Activated CD8-positive, alpha-beta memory T cell treated with anti-CD3 and anti-CD28 coated beads for 1 hour (primary cell): ENCODE measurements at places on chromosomes 3 and 15.
A peak's percentile ranks its signal among the peaks of the same experiment; 100 is the strongest.

- no peak for DNase-seq
These were observed 47.0 kb downstream of the LRIG1 start for GRCh38 chr3:66453651-66454463.

GRCh38 chr15:48823237-48823636 lies 12.4 kb upstream of the CEP152 start:
- DNase-seq = no peak

DNA sequence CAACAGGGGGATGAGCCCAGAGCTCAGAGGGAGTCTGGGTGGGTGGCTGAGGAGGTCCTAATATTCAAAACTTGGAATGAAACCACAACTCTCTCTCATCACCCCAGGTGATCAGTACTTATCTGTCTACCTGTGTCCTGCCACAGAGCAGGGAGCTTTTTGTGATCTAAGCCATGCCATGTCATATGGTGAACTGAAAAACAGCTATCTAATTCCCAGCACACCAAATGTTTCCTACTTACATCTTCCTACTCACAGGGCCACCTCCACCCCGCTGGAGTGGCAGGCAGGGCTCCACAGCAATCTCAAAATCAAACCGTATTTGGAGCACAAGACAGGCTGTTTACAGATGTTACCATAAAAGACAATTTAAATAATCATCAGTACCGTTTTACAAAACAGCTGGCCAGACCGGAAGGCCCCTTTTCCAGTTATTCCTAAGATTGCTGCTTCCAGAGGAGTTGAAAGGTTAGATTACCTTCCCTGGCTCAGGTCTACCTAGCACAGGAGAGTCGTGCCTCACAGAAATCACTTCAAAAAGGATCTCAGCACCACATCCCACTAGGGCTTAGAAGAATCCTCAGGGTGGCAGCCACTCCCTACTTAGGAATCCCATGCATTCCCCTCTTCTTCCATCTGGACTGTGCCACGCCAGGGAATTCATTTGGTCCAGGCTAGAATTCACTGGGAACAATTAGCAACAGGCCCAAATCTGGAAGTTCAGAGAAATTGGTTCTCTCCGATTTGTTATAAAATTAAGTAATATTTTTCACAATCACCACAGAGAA lies 226.6 kb upstream of the IL12A start:
- DNase-seq = no peak

DNA sequence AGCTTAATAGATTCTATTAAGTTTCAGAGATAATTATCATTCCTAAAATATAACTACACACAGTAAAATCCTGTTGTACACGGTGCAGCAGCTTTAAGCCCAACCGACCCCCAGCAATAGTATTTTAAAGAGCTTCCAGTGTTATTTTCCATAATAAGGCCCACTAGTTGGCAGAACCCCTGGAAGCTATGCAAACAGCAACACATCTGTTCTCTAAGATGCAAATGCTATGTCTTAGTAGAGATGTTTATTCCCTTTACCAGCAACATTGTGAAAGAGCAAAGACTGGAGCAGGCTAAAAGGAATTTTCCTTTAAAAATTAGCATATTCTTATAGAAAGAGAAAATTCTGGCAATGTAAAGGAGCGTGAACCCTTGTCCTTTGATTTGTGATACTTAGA lies 819.7 kb upstream of the ALCAM start:
- DNase-seq = no peak

DNA sequence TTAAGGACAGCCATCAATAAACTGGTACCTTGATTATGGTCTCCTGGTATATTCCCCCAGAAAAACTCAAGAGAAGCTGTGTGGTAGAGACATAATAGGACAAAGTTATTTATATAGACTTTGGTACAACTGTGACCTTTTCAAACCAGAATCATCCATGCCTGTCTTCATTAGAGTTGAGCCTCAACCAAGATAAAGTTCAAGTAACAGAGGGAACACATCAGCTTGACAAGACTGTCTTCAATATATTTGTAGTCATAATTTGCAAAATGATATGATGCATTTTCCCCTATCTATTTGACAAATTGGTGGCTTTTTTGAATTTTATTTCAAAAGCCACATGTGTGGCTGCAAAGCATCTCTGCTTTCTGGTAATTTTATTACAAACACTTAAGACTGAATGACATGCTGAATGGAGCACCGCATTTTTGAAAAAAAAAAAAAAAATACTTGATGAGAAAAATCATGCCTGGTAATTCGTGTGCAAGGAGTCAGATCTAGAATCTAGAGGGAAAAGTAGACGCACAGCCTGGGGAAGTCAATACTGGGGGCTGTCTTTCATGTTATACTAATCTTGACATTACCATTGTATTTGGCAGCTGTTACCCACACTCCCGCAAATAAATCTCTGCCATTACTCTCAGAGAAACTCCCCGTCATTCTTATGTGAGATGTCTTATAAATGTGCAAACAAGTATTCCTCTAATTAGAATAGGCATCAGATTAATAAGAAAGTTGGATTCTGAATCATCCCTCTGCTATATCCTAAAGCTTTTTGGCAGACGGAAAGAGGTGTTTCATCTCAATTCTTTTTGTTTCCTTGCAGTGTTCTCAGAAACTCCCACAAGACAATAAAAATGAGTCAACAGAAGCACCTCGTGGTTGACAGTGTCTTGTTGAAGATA lies 554.8 kb upstream of the CBLB start:
- no peak for DNase-seq

DNA sequence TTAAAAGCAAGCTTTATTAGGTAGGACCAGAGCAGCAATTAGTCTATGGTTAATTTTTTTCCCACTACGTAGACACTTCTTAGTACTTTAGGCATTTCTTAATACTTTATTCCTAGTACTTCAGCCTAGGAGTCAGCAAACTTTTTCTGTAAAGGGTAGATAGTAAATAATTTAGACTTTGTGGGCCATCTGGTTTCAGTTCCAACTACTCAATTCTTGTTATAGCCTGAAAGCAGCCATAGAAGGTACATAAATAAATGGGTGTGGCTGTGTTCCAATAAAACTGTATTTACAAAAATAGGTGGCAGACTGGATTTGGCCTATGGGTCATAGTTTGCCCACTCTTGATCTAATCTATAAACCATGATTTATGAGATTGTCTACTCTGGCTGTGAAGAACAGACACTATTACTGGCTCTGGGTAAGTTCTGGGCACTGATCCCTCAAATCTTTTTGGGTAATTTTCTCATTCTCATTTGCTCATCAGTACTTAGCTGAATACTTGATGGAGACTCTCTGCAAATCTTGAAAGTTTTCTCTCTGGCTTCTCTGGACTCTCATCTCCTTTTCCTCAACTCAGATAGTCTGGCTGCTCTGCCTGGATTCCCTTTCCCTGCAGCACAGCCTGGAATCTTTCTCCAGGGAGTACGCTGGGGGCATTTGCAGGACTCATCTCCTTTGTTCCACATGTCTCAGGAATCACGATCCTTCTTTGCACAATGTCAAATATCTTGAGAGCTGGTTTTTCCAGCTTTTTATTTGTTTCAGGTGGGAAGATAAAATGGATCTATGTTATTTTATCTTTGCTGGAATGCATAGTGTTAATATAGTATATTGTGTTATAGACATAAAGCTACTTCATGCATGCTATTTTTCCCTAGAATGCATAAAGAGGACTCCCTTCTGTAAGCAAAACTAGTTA lies 524.8 kb upstream of the TBL1XR1 start:
- no peak for DNase-seq

DNA sequence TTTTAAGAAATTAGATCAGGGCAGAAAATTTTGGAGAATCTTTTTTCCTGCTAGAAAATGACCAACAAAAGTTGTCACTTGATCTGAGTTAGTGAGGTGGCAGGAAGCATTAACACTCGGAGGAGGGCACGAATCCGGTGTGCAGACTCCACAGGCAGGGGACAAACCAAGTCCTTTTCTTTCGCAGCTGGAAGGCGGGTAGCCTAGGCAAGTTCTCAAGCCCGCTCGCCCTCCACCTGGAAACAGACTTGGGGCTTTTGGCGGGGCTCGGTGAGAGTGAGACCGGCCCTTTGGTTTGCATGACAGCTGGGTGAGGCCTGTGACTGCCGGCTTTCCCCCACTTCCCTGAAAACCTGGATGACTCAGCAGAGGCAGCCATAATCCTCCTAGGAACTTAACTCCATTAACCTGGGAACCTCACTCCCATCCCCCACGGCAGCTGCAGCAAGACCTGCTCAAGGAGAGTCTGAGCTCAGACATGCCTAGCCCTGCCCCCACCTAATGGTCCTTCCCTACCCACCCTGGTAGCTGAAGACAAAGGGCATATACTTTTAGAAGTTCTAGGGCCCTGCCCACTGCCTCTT lies 134.8 kb downstream of the MFSD1 start:
- DNase-seq = no peak

GRCh38 chr3:73228959-73229358 lies 167.5 kb downstream of the EBLN2 start:
- no peak for DNase-seq

- DNase-seq = no peak
These were observed 16.4 kb upstream of the DAG1 start for GRCh38 chr3:49453621-49454020.

- DNase-seq = peak; percentile 23
These were observed 48.7 kb downstream of the BSN start for GRCh38 chr3:49602877-49603411.

GRCh38 chr3:17136136-17136721 lies 251.5 kb downstream of the PLCL2 start:
- no peak for DNase-seq

- no peak for DNase-seq
These were observed 301.8 kb upstream of the PDZRN3 start for GRCh38 chr3:73926360-73927202.

GRCh38 chr3:183360971-183361624 lies 67.3 kb downstream of the MCF2L2 start:
- no peak for DNase-seq

- no peak for DNase-seq
These were observed 1.6 kb downstream of the STRA6 start for GRCh38 chr15:74200871-74201419.

DNA sequence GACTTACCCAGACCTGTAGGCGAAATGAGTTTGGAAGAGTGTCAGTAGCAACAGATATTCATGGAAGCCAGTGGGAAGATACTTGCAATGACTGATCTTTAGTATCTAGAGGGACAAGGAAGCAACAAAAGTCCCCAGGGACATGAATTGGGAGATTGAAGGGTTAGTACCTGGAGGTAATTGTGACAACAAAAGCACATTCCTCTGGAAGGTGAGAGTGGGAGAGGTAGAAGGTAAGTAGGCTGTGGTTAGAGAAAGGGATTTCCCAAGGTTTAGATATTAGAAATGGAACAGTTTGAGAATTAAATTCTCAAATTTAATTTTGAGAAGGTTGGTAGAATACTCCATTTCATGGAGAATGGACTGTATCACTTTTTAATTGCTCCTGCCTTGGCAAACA lies 191.4 kb downstream of the AKAP13 start:
- no peak for DNase-seq

DNA sequence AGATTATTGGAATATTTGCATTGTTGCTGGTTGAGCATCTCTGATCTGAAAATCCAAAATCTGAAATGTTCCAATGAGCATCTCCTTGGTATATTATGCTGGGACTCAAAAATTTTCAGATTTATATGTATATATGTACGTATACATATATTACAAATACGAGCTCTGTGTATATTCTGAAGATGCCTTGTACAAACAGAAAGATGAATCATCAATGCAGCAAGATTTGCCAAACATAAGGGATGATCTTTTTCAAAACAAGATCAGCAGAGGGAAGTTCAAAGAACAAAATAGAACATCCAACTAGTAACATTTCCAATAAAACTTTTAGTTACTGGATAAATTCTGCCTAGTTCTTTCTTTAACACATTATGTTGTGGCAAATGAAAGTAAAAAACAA lies 42.5 kb downstream of the HERC1 start:
- no peak for DNase-seq

DNA sequence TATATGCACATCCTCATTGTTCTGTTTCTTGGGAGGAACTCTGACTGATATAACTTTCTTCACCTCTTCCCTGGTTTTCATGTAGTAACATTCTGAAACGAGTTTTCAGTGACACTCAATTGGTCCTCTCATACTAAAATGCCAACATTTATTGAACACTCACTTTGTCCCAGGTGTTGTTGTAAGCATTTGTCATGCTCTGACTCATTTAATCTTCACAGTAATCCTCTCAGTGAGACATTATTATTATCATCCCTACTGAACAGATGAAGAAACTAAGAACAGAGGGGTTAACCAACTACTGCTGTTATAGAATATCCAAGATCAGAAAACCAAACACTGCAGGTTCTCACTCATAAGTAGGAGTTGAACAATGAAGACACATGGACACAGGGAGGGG lies 94.1 kb upstream of the MRPL3 start:
- DNase-seq = no peak

DNA sequence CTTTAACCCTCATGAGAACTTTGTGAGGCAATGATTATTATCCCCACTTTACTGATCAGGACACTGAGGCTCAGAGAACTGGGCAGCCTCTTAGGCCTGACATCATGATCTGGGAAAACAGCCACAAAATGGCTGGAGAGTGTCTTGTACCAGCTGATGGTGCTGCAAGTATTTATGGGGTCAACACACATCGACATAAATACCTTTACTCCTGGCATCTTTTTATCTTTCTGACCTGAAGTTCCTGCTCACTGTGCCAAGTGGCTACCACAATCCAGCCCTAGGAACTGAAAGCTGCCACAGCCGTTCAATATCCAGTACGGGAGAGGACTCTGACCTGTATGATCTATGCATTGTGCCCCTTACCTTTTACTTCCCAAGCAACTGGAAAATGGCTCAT lies 29.2 kb upstream of the MUC13 start:
- no peak for DNase-seq

- no peak for DNase-seq
These were observed 49.6 kb upstream of the BNIP2 start for GRCh38 chr15:59738676-59739075.

GRCh38 chr3:15403495-15403894 lies 23.8 kb downstream of the METTL6 start:
- DNase-seq = no peak

DNA sequence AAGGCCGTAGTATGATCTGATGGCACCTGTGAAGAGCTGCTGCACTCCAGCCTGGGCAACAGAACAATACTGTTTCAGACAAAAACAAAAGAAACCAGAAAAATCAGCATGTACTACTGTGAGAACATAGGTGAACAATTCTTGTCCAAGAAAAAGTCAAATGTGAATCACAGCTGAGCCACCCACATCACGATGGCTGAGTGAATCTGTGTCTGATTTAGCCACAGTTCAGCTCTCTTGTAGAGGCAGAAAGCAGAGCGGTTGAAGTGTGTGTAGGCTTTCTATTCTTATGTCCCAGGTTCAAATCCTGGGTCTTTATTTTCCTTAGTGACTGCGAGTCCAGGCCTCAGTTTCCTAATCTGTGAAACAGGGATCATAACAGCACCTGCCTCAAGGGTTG lies 4.4 kb upstream of the FURIN start:
- no peak for DNase-seq

DNA sequence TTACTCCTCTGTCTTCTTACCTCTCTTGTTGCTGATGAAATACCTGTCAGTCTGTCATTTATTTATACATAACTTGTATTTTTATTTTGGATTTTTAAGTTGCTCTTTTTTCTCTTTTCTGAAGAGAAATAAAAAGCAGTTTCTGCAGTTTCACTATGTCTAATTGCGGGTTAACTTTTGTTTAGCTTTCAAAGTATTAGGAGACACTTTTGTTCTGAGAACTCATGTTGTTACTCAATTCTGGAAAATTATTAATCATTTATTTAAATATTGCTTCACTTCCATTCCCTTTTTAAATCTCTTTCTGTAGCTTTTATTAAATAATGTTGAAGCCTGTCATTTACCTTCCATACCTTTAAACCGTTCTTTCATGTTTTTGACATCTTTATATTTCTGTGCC lies 29.2 kb downstream of the MYLK start:
- no peak for DNase-seq

GRCh38 chr3:73868688-73869315 lies 244.1 kb upstream of the PDZRN3 start:
- no peak for DNase-seq
